ENCODE measurements at places on chromosomes 3 and 15.

DNA sequence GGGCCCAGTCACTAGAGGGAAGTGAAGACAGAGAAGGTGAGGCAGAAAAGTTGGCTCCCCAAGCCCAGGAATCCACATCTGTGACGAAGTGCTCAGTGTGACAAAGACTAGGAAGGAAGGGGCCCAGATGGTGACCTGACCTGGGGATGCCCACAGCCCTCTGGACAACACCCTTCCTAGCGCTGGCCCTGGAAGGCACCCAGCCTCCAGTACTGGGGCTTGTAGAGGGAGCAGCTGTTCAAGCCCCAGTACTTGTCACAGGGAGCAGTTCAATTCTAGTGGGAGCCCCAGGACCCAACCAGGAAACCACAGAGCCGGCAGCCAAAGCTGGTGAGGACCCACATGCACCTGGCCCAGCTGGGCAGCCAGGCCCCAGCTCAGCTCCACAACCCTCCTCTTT, 190.8 kb downstream of the XXYLT1 start:
- no peak for DNase-seq
- H3K36me3 ChIP-seq, result no peaks in the 10 kb centered on the region
- peaks cover 2% of the 10 kb centered on the region for H3K4me1 ChIP-seq
- H3K27ac ChIP-seq, result no peak overlapping the region

DNA sequence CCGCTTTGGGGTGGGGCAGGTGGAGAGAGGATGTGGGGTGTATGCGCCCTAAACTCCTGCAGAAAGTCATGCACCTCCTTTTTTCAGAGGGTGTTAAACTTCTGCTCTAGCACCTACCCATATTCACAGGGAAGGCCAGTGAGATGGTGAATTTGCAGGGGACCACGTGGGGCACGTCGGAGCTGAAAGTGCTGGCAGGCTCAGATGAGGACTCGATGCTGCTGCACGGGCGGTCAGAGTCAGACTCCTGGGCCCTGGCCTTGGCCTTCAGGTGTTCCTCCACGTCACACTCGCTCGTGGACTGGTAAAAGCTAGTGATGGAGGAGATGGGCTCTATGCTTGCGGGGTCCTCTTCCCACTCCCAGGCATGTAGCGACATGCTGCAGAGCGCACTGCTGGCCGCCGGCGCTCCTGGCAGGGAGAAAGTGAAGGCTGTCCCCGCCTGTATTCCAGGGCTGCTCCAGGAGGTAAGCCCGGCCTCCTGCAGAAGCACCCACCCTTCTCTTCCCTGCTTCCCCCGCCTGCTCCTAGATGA, 883 bp downstream of the CFAP92 start:
- no peak overlapping the region for H3K4me3 ChIP-seq
- no peaks in the 10 kb centered on the region for H3K36me3 ChIP-seq
- peaks cover 29% of the 10 kb centered on the region for H3K4me1 ChIP-seq
- peaks cover 35% of the 10 kb centered on the region for H3K27me3 ChIP-seq

DNA sequence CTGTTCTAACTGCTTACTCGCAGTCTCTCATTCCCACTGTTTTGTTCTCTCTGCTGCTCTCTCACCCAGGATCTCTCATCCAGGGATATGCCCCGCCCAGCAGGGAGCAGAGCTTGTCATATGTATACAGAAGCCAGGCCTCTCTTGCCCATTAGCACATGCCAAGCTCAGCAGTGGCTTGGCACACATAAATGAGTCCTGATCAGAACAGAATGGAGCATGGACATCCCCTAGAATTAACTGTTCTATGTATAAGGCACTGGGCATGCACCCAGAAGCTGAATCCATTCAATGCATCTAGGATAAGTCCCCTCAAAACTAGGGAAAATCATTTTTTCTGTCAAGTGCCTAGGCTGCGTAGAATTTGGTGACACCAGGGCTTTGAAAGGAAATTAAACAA, 61.6 kb downstream of the IGSF11 start:
- H3K36me3 ChIP-seq, result no peaks in the 10 kb centered on the region
- no peaks in the 10 kb centered on the region for H3K4me1 ChIP-seq
- DNase-seq, result no peak
- H3K4me3 ChIP-seq, result no peak overlapping the region
- no peak overlapping the region for H3K27ac ChIP-seq

- peaks cover 9% of the 10 kb centered on the region for H3K4me1 ChIP-seq
- no peak for DNase-seq
- no peak overlapping the region for H3K4me3 ChIP-seq
- H3K27ac ChIP-seq, result no peak overlapping the region
- H3K36me3 ChIP-seq, result peaks cover 21% of the 10 kb centered on the region
These were observed 36.6 kb downstream of the GSK3B start for GRCh38 chr3:120057626-120058025.

- H3K27me3 ChIP-seq, result no peaks in the 10 kb centered on the region
- DNase-seq, result no peak
- H3K27ac ChIP-seq, result no peak overlapping the region
These were observed 20.2 kb upstream of the GCNT3 start for GRCh38 chr15:59591356-59591755.

DNA sequence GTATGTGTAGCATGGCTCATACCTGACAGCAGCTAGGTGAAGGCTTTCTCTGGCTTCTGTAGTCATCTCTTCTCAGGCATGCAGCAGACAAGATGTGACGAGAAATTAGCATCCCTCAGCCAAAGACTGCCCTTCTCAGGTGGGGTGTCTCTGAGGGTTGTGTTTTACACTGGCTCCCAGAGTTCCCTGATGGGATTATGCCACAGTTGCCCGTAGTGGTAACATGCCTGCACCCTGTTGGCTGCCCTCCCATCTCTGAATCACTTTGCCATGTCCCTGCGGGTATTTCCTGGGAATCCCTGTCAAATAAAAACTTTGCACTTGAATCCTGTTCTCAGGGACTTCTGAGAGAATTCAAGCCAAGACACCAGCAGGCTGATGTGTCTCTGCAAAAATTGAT, 70.5 kb downstream of the LRTM1 start:
- H3K4me3 ChIP-seq, result no peak overlapping the region
- H3K27ac ChIP-seq, result no peak overlapping the region
- H3K36me3 ChIP-seq, result no peaks in the 10 kb centered on the region
- no peak for DNase-seq

DNA sequence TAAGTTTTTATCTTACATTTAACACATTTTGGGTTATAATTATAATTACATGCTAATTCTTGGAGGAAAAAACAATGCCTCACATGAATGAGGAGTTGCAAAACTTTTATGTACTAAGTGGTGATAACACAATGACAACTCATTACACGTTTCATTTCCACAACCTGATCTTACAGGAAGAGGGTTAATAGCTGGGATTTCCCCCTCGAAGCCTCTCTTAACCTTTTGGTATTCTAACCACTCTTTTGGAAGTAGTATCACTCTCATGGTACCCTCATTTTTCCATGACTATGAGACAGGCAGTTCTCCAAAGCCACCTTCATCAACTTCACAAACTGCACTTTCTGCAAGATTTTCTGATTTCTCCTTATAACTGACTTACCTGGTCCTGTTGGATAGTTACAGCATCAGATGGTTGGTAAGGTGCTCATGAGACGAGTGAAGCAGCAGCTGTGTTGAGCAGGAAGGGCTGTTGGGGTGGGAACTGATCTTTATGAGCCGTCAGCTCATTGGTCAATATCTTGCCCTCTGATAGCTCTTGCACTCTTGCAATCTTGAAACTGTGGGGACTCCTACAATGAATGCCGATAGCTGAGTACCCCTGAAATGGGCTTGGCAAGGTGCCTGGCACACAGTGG, 41.6 kb downstream of the ACAN start:
- no peaks in the 10 kb centered on the region for H3K27me3 ChIP-seq
- no peak overlapping the region for H3K4me3 ChIP-seq
- H3K27ac ChIP-seq, result no peak overlapping the region

DNA sequence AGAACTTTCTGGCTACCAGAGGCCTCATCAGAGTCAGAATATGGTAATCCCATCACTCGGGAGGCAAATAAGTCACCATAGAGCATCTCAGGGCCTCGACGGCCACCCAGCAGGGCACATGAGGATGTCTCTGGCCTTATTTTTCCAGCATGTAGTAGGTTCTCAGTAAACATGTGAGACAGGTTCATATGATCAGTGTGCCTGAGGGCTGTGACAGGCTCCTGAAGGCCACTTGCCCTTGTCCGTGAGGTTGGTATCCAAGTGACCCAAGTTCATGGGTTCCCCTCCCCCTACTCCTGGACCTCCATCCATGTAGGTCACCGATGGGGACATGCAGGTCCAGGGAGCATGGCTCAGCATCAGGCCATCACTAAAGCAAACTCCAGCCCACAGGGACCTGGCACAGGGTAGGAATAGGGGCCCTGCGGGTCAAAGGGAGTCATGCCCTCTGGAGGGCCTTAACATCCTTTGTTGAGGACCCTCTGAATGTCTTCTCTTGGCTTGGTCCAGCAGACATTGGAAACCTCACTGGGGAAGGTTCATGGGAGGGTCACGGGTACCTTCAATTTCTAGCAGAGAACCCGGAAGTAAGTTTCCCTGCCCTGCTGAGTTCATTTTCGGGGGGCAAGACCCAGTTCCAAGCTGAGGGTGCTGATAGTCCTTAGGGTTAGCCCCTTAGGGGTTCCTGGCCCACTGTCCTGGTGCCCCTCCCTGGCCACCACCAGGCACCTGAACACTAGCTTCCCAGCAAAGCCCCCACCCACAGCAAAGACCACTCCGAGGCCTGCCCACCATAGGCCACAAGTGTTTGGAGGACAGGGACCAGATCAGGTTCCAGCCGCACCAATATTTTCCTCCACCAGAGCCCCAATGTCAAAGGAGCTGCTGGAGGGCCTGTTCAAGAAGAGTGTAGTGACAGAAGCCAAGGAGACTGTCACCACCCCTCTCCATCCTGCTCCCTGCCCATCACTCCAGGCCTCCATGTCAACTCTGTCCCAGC, 61.1 kb downstream of the ZNF445 start:
- H3K36me3 ChIP-seq, result no peaks in the 10 kb centered on the region
- no peak overlapping the region for H3K4me3 ChIP-seq
- H3K4me1 ChIP-seq, result no peaks in the 10 kb centered on the region

DNA sequence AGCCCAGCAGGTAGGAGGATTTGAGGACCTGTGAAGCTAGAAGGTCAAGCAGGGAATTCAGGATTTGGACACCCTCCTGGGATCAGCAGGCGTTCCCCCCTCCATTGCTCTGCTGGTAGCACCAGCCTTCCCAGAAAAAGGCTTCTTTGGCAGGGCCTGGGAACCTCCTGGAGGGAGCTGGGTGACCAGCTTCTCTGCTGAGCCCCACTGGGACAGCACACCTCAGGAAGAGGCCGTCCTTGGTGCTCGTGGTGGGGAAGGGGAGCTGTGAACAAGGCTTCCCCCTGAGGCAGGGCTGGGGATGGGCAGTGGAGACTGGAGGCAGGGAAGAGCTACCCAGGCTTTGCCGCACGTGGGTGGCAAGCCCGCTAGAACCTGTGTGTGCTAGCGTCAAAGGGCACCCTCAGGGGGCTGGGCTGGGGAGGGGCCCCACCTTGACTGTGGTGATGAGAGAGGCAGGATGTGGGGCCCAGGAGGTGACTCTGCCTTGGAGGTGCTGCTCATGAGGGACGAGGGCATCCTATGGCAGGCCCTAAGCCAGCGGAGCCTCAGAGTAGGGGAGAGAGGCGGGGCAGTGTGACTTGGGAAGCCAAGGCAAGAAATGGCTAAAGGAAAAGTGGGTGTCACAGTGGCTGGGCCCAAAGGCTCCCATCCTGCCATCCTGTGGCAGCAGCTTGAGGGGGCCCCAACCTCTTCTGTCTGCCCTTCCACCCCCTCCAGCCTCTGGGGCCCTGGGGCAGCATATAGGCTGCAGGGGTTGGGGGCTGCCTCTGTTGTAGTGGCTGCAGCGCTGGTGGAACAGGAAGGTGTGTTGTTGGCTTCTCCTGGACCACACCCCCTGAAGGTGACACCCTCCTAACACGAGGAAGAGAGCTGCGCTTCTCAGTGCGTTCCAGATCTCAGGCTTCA, 20.7 kb downstream of the KLF13 start:
- H3K4me1 ChIP-seq, result peaks cover 100% of the 10 kb centered on the region
- H3K27me3 ChIP-seq, result no peaks in the 10 kb centered on the region
- peak; percentile 91 for DNase-seq
- H3K4me3 ChIP-seq, result peak overlapping the region; percentile 85
- H3K36me3 ChIP-seq, result peaks cover 59% of the 10 kb centered on the region

- peaks cover 6% of the 10 kb centered on the region for H3K4me1 ChIP-seq
- DNase-seq, result no peak
- no peaks in the 10 kb centered on the region for H3K36me3 ChIP-seq
- H3K27me3 ChIP-seq, result peaks cover 34% of the 10 kb centered on the region
- no peak overlapping the region for H3K27ac ChIP-seq
- no peak overlapping the region for H3K4me3 ChIP-seq
These were observed 270.8 kb upstream of the TOPAZ1 start for GRCh38 chr3:43970920-43971319.

GRCh38 chr3:132735589-132735988, 13.4 kb upstream of the NPHP3 start:
- no peaks in the 10 kb centered on the region for H3K4me1 ChIP-seq
- H3K27me3 ChIP-seq, result peaks cover 12% of the 10 kb centered on the region
- H3K4me3 ChIP-seq, result no peak overlapping the region
- H3K27ac ChIP-seq, result no peak overlapping the region

DNA sequence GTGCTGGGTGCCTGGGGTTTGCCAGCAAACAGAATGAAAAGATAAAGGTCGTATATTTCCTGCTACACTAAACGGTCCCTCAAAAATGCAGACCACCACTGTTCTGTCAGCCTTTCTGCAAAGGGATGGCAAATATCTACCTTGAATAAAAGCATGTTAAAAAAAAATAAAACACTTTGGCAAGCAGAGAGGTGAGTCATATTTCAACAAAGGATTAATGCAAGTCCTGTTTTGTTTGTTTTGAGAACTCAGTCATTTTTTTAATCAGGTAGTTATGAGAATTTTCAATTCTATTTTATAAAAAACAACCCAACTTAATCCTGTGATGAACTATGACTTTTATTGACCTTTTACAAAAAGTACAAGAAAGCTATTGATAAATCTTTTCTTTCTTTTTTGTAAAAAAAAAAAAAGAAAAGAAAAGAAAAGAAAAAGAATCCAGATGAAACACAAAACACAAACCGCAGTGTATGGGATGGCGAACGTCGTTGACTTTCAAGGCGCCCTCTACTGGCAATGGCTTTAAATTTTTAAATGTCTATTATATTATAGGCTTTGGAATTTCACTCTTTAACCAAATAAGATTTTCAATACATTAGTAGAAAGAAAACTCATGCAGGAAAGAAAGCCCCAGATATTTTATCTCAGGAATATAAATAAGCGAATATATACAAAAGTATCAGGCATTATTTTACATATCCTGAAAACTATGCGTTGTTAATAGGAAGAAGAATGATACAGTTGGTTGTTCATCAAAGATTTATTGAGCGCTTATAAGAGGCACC, 87.8 kb downstream of the NCEH1 start:
- H3K27ac ChIP-seq, result no peak overlapping the region
- peaks cover 6% of the 10 kb centered on the region for H3K27me3 ChIP-seq
- H3K4me3 ChIP-seq, result no peak overlapping the region
- H3K36me3 ChIP-seq, result no peaks in the 10 kb centered on the region
- peaks cover 7% of the 10 kb centered on the region for H3K4me1 ChIP-seq
- peak; percentile 55 for DNase-seq

DNA sequence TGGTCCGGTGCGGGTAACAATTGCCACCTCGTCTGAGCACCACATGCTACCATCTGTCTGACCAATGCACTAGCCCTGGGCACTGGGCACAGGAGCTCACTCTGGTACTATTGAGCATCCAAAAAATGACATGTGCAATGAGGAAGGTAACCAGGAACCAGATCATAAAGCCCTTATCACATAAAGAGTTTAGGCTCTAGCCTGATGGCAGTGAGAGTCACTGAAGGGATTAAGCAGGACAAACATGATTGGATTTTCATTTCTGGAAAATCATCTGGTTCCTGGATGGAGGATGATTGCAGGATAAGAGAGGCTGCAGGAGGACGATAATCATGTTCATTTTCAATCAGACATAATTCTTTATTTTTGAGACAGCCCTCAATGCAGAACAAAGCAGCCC, 12.4 kb downstream of the NDUFB4 start:
- DNase-seq, result no peak
- no peak overlapping the region for H3K27ac ChIP-seq
- H3K36me3 ChIP-seq, result peaks cover under 1% of the 10 kb centered on the region
- no peak overlapping the region for H3K4me3 ChIP-seq
- peaks cover 4% of the 10 kb centered on the region for H3K27me3 ChIP-seq
